Omental fat pad (tissue), 4 donors: ENCODE measurements at places on chromosomes 3 and 15. TPM values are rescaled to one million over a fixed set of nuclear protein-coding genes. Genes with fewer than 3 reads are reported as not detected.

GRCh38 chr3:188242436-188243123, 88.6 kb downstream of the LPP start:
- no peak for DNase-seq

GRCh38 chr15:67066041-67066958, 898 bp downstream of the SMAD3 start:
- DNase-seq, result no peak

The USP4 gene
- 39.8 TPM for total RNA-seq

GRCh38 chr3:149845570-149846244, 32.7 kb downstream of the RNF13 start:
- DNase-seq, result no peak

The SLCO3A1 gene
- 12.3 TPM for total RNA-seq

GRCh38 chr3:5001805-5002173, 22.6 kb downstream of the BHLHE40 start:
- no peak for DNase-seq

DNA sequence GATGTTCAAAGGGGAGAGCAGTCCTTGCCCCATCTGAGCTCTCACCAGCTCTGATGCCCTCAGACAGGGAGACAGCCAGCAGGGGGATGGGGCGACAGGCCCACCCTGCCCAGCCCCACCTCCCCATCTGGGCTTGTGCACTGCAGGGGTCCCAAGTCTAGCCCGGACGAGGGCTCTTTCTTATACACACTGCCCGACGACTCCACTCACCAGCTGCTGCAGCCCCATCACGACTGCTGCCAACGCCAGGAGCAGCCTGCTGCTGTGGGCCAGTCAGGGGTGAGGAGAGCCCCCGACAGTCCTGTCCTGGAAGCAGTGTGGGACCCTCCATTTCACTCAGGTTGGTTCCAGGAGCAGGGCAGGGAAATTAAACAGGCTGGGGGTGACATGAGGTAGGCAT, 73.9 kb downstream of the BOC start:
- DNase-seq, result no peak
